ENCODE measurements at places on chromosomes 6 and 20.

DNA sequence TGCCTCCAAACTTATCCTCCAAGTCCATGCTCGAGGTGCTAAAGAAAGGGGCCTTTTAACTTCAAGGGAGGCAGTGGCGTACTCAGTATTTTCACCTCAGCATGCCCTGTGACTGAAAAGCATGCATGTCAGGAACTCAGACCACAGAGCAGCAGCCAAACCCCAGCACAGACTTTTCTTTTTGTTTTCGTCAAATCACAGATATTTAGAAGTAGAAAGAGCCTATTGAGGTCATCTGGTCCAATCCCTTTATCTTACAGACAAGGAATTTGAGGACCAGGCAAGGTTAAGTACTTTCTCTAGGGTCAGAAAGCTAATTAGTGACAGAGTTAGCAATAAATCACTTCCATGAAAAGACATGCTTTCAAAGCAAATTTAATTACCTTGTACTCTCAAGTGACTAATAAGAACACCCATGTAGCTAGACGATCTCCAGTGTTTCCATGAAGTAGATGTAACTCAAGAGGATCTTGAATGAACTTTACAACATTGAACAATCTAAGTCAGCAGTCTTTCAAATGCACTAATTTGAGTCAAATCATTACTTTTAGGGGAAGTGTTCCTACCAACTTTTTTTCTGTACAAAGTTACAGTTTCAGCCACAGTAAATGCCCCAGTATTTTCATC is 35.9 kb downstream of the MOXD1 start:
- DNase-seq, result no peak

DNA sequence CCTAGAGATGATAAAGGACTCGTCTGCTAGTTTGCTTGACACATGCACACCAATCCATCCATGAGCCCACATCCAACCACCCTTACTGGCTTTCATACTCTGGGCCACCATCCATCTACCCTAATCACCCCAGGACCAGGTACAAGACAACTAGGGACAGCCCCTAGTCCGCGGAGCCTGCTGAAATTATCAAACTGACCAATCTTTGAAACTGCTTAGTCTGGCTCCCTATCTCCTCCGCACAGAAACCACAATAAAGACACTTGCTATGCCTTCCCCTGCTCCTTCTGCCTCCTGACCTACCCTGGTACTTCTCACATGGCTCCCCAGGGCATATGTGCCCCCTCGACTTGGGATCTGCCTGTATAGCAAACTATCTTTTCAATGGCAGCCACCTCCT is 33.1 kb downstream of the PXDC1 start:
- DNase-seq, result no peak

DNA sequence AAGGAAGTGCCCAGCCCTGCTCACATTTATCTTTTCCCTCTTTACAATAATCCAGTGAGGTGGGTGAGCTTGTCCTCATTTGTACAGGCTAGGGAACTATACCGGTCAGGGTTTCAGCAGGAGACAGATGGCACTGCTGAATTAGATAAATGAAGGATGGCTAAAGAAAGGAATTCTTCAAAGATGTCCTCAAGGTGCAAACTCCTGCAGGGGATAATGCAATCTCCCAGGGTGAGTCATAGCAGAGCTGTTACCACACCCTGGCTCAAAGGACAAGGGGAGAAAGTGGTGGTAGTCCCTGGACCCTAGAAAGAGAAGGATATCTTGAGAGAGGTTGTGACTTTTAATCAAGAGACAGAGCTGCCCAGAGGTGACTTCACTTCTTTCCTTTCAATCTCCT is 66.7 kb downstream of the RFPL4B start:
- no peak for DNase-seq

DNA sequence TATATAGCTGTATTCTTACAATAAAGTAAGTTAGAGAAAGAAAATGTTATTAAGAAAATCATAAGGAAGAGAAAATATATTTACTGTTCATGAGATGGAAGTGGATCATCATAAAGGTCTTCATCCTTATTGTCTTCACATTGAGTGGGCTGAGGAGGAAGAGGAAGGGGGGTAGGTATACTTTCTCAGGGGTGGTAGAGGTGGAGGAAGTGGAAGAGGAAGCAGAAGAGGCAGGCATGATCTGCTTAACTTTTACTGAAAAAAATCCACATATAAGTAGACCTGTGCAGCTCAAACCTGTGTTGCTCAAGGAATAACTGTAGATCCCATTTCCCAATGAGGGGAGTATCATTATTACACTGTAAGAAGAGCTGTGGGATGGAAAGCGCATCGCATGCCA is 714.2 kb downstream of the KIF16B start:
- DNase-seq, result no peak

GRCh38 chr6:42049116-42049809 is 1.1 kb upstream of the TAF8 start:
- DNase-seq, result no peak

GRCh38 chr6:43378631-43379030 is 9.2 kb upstream of the ZNF318 start:
- DNase-seq, result no peak

- no peak for DNase-seq
These were observed 231.2 kb upstream of the PMEPA1 start for GRCh38 chr20:57940868-57941522.

- no peak for DNase-seq
These were observed 370 bp downstream of the CDH22 start for GRCh38 chr20:46307999-46308257.

DNA sequence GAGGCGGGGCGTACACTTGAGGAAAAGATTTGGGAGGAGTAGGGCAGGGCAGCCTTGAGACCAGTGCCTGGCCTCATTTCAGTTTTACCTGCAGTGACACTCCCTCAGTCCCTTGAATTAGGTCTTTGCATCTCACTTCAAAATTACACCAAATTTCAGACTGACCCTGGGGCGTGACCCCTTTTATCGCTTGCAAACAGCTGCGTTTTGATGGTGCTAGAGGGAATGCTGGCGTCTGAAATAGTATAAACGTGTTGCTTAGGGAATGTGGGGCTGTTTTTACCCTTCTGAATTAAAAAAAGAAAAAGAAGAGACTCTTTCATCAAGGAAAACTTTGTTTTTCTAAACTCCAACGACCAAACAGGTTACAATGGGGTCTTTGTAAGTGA is 21.0 kb downstream of the COL9A1 start:
- DNase-seq, result no peak

DNA sequence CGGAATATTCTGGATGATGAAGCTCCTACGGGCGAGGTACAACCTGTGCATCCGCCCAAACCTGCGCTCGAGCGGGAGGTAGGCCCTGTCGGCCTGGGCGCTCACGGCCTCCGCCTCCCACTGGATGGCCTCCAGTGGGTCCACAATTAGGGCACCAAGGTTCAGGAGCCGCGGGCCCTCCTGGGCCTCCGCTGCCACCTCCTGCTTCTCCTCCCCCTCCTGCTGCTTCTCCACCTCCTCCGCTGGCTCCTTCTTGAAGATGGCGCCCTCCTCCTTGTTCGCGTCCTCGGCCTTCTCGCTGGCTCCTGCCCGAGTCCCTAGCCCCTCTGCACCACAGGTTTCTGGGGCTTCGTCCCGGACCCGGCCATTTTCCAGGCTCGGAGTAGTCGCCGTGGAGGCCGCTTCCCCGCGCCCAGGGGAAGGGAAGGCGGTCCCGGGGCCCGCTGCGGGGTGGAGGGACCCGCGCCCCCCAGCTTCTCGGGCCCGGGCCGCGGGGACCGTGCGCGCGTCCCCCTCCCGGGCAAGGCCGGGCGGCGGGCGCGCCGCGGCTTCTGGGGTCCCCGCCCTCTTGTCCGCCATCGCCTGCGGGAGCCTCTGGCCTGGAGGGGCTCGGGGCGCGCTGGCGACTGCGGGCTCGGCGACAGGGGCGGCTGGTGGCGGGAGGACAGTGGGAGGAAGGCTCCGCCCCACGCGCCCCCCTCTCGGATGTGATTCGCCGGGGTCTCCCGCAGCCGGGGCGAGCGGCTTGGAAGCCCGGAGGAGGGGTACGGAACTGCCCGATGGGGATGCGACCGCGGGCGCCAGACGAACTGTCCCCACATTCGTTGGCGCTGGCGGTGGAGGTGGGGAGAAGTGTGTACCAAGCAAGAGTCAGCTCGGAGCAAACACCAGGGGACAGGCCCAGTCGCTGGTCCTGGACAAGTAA is 17.6 kb downstream of the PLAGL2 start:
- DNase-seq, result no peak

DNA sequence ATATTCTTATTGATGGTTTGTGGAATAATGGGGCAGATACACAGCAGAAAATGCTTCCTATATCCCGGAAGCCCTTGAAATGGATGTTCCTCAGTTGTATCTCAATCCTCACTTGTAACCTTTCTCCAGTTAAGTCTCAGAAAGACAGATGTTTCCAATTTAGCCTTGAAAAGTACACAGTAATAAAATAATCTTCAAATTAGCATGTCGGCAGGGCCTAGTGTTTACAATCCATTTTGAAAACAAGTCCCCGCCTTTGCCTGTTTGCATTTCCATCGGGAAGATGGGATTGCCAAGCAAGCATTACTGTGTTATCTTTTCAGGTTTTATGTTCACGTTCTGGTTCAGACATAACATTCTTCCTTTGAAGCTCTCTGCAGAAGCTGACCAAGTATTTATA is 41.5 kb downstream of the SNRNP48 start:
- DNase-seq, result no peak

DNA sequence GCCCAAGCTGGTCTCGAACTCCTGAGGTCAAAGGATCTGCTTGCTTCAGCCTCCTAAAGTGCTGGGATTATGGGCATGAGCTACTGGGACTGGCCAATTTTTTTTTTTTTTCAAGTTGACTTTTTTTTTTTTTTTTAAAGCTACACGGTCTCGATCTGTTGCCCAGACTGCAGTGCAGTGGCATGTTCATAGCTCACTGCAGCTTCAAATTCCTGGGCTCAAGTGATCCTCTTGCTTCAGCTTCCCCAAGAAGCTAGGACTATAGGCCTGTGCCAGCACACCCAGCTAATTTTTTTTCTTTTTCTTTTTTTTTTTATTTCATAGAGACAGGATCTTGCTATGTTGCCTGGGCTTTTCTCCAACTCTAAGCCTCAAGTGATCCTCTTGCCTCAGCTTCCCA is 59.5 kb downstream of the NCOA3 start:
- DNase-seq, result no peak

DNA sequence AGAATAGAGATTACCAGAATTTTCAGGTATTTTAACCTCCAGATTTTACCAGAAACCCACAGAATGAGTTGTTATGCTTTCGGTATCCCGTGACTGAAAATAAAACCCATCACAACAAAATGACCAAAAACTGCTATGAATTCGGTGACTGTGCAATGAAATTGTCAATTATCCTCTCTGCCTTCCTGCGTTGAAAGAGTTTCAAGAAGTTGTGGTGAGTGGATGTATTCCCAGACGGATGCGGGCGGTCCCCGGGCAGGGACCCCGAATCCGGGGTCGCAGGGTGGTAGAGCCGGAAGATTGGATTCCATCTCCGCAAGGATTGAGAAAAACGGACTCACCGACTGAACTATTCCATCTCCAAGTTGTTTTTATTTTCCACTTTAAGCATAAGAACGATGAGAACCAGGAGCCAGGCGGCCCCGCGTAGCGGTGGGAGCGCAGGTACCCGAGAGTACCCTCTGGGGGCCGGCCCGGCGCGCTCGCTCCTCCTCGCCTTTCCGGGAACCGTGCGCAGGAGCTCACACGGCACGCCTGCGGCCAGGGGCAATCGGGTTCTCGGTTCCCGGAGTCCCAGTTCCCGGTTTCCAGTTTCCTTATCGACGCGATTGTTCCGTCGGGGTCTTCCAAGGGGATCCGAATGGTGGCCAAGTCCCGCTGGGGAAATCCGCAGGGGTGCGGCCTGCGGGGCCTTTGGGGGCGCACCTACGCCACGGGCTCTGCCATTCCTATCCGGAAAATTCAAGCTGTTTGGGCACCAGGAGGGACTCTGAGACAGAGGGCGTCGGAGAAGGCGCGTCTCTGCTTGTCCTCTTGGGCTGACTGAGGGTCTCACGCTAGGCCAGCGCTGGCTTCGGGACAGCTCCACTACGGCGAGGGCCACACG is 104.9 kb upstream of the PRDM1 start:
- no peak for DNase-seq

DNA sequence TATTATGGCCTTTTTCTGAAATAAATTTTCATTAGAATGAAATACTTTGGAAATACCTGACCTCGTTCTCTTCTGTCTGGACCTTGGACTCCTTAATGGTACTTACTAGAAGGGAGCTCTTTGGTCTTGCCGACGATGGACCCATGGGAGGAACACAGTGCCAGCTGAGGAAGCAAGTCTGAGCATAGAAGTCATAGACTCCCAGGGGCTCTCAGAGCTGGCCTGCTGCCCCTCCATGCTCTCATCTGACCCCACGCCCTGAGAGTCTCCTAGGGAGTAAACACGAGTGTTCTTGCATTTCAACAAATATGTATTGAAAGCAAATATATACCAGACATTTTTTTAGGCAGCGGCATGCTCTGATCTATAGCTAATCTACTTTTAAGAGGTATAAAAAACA is 87.8 kb downstream of the PLEKHG1 start:
- no peak for DNase-seq

DNA sequence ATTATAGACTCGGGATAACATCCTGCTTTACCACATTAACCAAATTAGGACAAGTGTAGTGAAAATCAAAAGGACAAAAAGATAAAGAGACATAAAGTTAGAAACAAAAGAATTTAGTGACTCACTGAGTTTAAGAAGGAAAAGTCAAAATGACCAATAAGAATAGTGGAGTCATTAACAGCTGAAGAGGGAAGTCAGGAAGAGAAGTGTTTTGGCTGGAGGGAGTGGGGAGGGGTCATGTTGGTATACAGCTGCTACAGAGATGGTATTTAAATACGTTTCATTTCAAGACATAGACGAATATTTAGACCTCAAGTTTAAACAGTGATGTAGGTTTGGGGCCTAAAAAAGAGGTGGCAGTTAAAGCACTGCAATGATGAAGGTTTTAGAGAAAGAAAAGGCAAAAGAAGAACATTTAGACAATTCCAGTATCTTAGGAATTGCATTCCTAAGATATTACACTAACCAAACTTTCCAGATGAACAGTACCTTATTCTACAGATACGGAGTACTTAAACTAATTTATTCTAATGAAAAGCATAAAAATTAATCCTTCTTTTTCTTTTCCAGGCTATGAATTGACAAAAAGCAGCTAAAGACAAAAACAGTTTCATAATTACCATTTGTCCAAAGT is 10.6 kb downstream of the FKBP5 start:
- no peak for DNase-seq

GRCh38 chr6:15008269-15008668 is 237.6 kb upstream of the JARID2 start:
- DNase-seq, result no peak

- DNase-seq, result no peak
These were observed 8.0 kb upstream of the COMMD7 start for GRCh38 chr20:32751293-32751692.

DNA sequence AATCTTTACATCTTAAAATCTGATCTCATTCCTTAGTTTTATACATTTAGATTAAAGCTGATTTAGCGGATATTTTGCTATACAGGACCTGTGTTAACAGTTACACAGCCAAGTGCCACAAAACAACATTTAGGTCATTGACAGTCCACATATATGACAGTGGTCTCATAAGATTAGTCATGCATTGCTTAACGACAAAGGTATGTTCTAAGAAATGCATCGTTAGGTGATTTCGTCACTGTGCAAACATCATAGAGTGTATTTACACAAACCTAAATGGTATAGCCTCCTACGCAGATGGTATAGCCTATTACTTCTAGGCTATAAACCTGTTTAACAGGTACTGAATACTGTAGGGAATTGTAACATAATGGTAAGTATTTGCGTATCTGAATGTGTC is 21.6 kb downstream of the ADGRG6 start:
- no peak for DNase-seq
